ENCODE measurements at places on chromosomes 4 and X. TPM values are rescaled to one million over a fixed set of nuclear protein-coding genes. Genes with fewer than 3 reads are reported as not detected.

DNA sequence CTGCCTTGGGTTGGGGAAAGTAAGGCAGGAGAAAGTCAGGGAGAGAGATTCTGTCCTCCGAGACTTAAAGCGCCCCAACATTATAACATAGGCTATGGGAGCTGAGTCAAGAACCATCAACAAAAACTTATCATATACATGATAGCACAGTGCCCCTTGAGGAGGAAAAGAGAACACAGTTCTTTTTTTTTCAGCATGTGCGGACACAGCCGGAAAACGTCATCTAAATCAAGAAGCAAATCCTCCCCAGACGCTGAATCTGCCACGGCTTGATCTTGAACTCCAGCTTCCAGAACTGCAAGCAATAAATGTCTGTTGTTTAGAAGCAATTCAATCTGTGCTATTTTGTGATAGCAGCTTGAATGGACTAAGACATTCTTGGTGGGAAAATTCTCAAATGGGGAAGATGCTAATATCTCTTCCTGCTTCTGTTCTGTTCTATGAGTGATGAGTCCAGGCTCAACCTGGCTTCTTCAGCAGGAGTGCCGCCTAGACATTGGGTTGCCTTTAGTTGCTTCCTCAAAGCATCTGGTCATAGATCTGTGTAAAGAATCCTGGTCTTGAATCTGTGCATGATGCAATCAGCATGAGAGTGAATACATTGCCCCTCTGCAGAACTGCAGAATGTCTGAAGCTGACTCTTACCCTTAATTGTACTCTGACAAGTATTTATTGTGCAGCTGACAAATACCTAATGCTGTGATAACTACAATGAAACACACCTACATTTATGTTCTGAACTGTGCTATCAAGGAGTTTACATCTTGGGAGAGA lies 549.8 kb upstream of the PRKX start:
- H3K4me1 ChIP-seq = no peaks in the 10 kb centered on the region
- H3K27me3 ChIP-seq = no peaks in the 10 kb centered on the region
- H3K4me3 ChIP-seq = no peak overlapping the region
- no peak for DNase-seq

DNA sequence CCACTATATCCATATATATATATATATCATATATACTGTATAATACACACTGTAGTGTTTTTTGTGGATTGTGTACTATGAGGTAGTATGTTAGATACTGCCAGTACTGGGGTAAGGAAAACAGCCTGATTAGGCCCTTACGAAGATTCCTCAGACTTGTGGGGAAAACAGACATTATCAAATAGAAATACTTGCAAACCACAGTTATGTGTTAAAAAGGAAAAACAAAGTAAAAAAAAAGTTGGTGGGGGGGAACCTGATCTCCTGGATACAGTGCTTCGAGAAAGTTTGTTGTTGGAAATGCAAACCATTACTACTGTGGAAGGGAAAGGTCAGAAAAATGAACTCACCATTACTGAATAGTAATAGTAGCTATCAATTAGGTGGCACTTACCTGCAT lies 53.0 kb downstream of the PKD2 start:
- no peak overlapping the region for H3K27ac ChIP-seq
- H3K4me3 ChIP-seq = no peak overlapping the region
- H3K4me1 ChIP-seq = no peaks in the 10 kb centered on the region
- no peak for DNase-seq

GRCh38 chr4:82984459-82984858 lies 26.2 kb downstream of the LIN54 start:
- DNase-seq = no peak
- H3K4me3 ChIP-seq = no peak overlapping the region
- no peak overlapping the region for H3K27ac ChIP-seq
- no peaks in the 10 kb centered on the region for H3K4me1 ChIP-seq

PPBP gene
- 1.3 TPM for total RNA-seq

SHROOM2 gene
- 3.9 TPM for total RNA-seq

- DNase-seq = no peak
- no peaks in the 10 kb centered on the region for H3K36me3 ChIP-seq
- H3K27ac ChIP-seq = no peak overlapping the region
- no peaks in the 10 kb centered on the region for H3K4me1 ChIP-seq
- H3K27me3 ChIP-seq = no peaks in the 10 kb centered on the region
Observed at GRCh38 chr4:109985993-109986974, 73.6 kb downstream of the EGF start.

DNA sequence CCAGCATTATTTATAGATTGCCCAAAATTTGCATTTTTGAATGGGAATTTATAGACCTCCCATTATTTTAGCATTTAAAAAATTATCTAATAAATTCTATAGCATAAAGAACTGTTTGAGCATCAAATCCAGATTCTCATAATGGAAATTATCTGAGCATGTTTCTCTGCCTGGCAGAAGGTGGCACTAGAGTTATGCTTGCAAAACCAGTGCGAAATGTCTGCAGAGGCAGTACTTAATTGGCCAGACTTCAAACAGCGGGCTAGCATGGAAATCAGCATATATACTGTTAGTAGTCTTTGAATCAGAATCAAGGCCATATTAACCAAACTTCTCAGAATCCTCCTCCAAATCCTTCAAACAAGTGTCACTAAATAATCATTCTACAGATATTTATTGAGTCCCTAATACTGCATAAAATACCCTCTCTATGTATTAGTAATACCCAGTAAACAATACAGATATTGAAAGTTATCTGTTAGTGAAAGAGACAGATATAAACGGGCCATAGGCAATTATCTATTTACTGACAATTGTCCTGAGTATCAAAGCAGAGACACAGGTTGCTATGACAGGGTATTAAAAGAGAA lies 78.7 kb upstream of the DCLK2 start:
- H3K4me3 ChIP-seq = no peak overlapping the region
- H3K27ac ChIP-seq = no peak overlapping the region
- no peak for DNase-seq
- H3K27me3 ChIP-seq = no peaks in the 10 kb centered on the region
- H3K4me1 ChIP-seq = no peaks in the 10 kb centered on the region
- no peaks in the 10 kb centered on the region for H3K36me3 ChIP-seq

CHRNA9 gene
- not detected for total RNA-seq

GRCh38 chr4:42205541-42205940 lies 53.1 kb upstream of the BEND4 start:
- H3K36me3 ChIP-seq = no peaks in the 10 kb centered on the region
- DNase-seq = no peak
- H3K27me3 ChIP-seq = no peaks in the 10 kb centered on the region

- no peaks in the 10 kb centered on the region for H3K4me1 ChIP-seq
- no peak overlapping the region for H3K4me3 ChIP-seq
- H3K27ac ChIP-seq = no peak overlapping the region
- H3K27me3 ChIP-seq = peaks cover 1% of the 10 kb centered on the region
Observed at GRCh38 chrX:18654875-18655836, 16.8 kb downstream of the RS1 start.

- no peaks in the 10 kb centered on the region for H3K27me3 ChIP-seq
- H3K27ac ChIP-seq = no peak overlapping the region
- H3K36me3 ChIP-seq = no peaks in the 10 kb centered on the region
- no peak for DNase-seq
Observed at GRCh38 chr4:79673377-79673776, 265.3 kb upstream of the GK2 start.

GRCh38 chr4:22695917-22696316 lies 3.2 kb downstream of the GBA3 start:
- H3K4me1 ChIP-seq = no peaks in the 10 kb centered on the region
- H3K36me3 ChIP-seq = no peaks in the 10 kb centered on the region
- H3K27ac ChIP-seq = no peak overlapping the region

GRCh38 chr4:143133977-143134376 lies 50.7 kb upstream of the USP38 start:
- no peak overlapping the region for H3K27ac ChIP-seq
- no peaks in the 10 kb centered on the region for H3K4me1 ChIP-seq
- H3K36me3 ChIP-seq = no peaks in the 10 kb centered on the region

- no peaks in the 10 kb centered on the region for H3K27me3 ChIP-seq
- no peaks in the 10 kb centered on the region for H3K4me1 ChIP-seq
- no peak for DNase-seq
- no peak overlapping the region for H3K27ac ChIP-seq
Observed at GRCh38 chr4:30854531-30854930, 134.4 kb downstream of the PCDH7 start.

GRCh38 chr4:179372242-179372641 lies 1930.0 kb upstream of the AGA start:
- H3K4me3 ChIP-seq = no peak overlapping the region
- no peaks in the 10 kb centered on the region for H3K27me3 ChIP-seq

DNA sequence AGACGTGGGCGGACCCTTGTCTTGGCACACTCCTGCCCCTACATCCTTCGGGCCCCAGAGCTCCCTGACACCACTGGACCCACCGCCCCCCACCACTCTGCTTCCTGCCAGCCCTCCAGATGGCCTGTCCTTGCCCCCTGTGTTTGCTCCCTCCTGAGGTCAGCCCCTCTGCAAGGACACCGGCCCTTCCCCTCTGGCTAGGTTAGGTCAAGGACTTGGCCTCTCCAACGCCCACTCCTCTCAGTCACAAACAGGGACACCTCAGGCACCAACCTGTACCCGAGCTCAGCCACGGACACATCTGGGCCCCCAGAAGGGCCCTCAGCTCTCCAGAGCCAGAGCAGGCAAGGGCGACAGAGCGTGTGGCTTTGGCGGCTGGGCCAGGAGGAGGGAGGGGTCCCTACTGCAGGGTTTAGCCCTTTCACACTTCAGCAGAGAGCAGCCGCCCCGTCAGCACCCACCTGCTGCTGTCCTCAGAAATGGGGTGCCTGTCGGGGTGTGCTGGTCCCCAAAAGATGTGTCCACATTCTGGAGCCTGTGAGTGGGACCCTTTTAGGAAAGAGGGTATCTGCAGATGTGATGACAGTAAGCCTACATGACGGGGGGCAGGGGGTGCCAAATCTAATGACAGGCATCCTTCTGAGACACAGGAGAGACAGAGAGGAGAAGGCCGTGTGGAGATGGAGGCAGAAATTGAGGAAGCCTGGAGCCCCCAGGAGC lies 23.5 kb upstream of the DUSP9 start:
- H3K4me3 ChIP-seq = no peak overlapping the region
- H3K36me3 ChIP-seq = no peaks in the 10 kb centered on the region
- DNase-seq = no peak
- H3K27ac ChIP-seq = no peak overlapping the region
- no peaks in the 10 kb centered on the region for H3K27me3 ChIP-seq

DNA sequence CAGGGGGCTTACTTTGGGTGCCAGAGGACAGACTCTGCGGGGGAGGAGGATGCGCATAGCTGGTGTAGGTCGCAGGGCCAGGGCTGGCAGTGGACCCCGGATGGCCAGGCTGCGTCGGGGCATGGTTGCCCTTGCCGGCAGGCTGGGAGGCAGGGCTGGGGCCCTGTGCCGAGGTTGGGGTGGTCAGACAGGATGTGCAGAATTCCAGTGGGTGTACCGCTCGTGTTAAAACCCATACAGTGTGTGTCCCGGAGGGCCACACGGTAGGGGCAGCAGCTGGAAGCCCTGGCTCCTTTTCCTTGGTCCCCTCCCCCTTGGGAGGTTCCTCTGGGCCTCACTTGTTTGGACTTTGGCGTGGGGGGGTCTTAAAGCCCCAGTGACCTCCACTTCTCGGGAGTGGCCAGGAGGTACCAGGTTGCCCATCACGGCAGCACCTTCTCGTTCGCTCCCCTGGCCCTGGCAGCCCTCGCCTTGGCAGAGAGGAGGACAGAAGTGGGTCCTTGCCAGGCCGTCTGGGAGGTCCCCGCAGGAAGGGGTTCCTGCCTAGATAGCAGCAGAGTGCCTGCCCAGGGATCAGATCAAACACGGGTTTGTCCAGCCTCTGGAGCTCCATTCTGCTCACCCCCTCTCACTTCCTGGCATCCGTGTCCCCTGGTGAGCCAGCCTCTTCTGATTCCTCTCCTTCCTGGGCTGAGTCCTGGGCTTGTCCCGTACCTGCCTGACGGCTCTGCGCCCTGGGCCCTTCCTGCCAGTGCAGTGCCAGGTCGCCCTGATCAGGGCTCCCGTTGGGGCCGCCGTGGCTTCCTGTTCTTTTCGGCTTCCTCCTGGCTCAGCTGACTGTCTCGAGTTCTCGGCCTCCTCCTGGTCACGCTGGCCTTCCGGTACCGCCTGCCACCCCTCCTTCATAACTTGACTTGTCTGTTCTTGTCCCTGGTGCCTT lies 56.7 kb upstream of the HGFAC start:
- H3K4me3 ChIP-seq = peak overlapping the region; percentile 26
- peak overlapping the region; percentile 90 for H3K27ac ChIP-seq
- no peak for DNase-seq
- peaks cover 9% of the 10 kb centered on the region for H3K4me1 ChIP-seq

GRCh38 chr4:79920163-79920853 lies 152.7 kb downstream of the ANTXR2 start:
- no peaks in the 10 kb centered on the region for H3K36me3 ChIP-seq
- H3K4me3 ChIP-seq = no peak overlapping the region
- H3K27ac ChIP-seq = no peak overlapping the region
- no peaks in the 10 kb centered on the region for H3K4me1 ChIP-seq
- DNase-seq = no peak
- H3K27me3 ChIP-seq = no peaks in the 10 kb centered on the region

GRCh38 chr4:153204247-153204671 lies at the start of gene TRIM2:
Gene TRIM2, plus strand, starts transcription at chr4:153204443. Its CDS starts 88 bp downstream, at chr4:153204531.
- no peaks in the 10 kb centered on the region for H3K36me3 ChIP-seq
- no peak for DNase-seq
- H3K27ac ChIP-seq = peak within 1 kb of the TSS; percentile 33

GRCh38 chr4:123578276-123579029 lies 181.9 kb downstream of the SPRY1 start:
- DNase-seq = no peak
- H3K4me3 ChIP-seq = no peak overlapping the region
- no peaks in the 10 kb centered on the region for H3K27me3 ChIP-seq
- H3K27ac ChIP-seq = no peak overlapping the region

DNA sequence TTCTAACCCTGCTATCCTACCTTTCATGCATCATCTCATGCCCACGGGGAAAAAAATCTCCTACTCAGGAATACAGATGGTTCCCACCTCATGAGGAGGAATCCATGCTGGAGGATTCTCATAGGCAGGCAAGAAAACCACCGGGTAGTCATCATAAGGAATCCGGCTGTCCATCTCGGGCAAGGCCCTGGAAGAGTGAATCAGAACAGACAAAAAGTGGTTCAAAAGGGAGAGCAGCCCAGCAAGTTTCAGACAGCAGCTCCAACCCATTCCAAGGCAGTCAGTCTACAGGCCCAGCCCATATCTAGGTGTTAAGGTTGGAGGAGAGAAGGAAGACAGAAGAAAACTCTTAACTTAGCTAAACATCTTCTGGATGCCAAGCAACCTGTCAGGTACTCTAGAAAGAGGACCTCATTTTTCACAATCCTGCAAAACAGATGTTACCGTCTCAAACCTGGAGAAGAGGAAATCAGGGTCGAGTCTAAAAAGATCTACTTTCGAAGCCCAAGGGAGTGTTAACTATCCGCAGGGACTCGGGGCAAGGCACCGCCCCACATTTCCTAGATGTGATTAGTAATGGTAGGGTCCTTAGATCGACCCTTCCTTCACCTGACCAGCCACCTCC lies 447 bp downstream of the PDZD11 start:
- DNase-seq = no peak
- peaks cover 30% of the 10 kb centered on the region for H3K27me3 ChIP-seq
- H3K4me1 ChIP-seq = peaks cover 4% of the 10 kb centered on the region

Measured in breast epithelium (tissue), 4 donors.